ENCODE measurements at places on chromosomes 16 and 17.
A peak's percentile ranks its signal among the peaks of the same experiment; 100 is the strongest.

GRCh38 chr16:56013962-56014552 is 138.9 kb upstream of the CES5A start:
- peak; percentile 41 for DNase-seq

GRCh38 chr17:65898651-65899050 is 293.3 kb downstream of the CEP112 start:
- DNase-seq, result no peak

DNA sequence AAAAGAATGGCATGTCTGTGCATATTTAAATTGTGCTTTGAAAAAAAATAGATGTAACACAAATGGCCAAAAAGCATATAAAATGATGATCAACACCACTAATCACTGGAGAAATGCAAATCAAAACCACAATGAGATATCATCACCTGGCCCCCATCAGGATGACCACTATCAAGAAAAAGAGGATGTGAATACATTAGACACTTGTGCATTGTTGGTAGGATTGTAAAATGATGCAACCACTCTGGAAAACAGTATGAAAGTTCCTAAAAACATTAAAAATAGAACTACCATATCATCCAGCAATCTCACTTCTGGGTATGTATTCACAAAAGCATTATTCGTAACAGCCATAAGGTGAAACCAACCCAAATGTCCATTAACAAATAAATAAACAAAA is 91.5 kb downstream of the SPAG9 start:
- DNase-seq, result no peak

DNA sequence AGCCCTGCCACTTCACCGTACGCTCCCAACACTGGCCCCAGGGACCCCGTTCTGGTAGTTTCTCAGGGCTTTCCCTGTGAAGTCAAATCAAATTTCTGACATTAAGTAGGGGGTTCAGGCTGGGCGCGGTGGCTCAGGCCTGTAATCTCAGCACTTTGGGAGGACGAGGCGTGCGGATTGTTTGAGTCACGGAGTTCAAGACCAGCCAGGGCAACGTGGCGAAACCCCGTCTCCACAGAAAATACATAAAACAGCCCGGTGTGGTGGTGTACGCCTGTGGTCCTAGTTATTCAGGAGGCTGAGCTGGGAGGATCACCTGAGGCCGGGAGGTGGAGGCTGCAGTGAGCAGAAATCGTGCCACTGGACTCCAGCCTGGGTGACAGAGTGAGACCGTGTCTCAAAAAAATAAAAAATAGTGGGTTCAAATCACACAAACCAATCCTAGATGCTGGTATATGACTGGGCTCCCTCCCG is 632 bp downstream of the CYBC1 start:
- DNase-seq, result peak; percentile 56

- no peak for DNase-seq
These were observed 19.5 kb downstream of the MRM3 start for GRCh38 chr17:801660-802059.

DNA sequence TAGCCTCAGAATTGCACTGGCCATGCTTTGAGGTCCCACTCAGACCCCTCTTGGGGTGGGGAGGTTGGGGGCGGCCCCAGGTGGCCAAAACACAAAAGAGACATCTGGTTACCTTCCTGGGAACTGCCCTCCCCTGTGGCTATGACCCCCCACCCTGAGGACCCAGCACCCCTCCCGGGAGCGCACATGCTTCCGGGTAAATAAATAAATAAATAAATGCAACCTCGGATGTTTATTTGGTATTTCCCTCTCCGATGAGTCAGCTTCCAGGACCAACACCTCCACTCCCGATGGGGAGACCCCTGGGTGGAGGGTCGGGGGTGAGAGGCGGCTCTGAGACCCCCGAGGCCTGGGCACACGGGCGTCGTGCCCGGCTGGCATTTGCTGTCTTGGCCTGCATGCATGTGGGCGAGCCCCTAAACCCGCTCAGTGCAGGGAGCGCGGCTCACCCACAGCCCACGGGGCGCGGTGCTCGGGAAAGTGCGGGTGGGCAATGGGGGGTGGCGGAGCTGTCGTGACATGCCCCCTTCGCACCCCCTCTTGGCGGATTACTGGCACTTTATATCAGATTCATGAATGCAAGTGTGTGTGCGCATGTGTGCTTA is 84.3 kb upstream of the CREBBP start:
- DNase-seq, result no peak

DNA sequence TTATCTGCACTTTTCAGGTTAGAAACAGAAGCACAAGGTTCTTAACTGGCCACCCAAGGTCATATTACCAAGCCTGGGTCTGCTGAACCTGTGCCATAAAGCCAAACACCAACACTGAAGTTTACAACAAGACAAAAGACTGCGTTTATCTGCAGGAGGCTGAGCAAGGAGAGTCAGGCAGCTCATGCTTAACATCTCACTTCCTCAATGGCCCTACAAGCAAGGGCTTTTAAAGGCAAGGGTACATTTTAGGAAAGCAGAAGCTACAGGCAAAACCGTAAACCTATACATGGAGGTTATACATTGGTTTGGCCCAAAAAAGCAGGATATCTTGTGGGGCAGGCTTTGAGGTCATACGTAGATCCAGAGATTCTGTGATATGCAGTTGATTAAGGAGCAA is 91.2 kb downstream of the GNAO1 start:
- no peak for DNase-seq

DNA sequence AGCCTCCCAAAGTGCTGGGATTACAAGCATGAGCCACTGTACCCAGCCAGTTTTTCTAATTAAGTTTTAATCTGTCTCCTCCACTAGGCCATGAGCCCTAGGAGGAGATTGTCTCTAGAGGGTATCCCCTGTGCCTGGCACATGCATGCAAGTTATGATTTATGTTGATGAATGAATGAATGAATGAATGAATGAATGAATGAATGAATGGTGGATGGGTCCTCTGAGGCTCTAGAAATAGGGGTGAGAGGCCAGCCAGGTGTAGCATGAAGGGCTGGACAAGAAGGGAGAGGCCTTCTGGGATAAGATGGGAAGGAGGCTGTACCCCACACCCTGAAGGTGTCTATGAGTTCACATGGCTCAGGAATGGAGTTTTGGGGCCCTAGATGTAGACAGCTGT is 48.8 kb downstream of the EMP2 start:
- no peak for DNase-seq

GRCh38 chr17:43021741-43022512 is at the start of gene VAT1:
TSS of gene VAT1 (minus strand) at chr17:43022385. CDS start at chr17:43022322, 63 bp downstream.
- peak; percentile 73 for DNase-seq

GRCh38 chr17:16407911-16408588 is 7.3 kb upstream of the TRPV2 start:
- peak; percentile 52 for DNase-seq

DNA sequence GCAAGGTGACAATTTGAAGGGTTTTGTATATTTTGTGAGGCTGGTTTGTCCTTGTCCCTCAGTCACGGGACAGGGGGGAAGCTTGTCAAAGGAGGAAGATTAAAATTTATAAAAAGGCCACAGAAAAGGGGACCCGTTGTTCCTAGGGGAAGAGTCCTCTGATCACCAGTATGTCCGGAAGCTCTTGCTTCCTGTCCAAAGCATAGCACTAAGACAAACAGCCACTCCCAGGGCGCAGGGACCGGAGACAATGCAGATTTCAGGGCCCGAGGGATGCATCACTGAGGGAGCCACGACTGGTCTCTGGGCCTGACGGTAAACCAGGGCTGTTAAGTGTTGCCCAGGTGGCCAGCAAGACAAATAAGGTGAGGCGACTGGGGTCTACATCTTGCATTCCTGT is 95.2 kb downstream of the MAF start:
- no peak for DNase-seq

- DNase-seq, result no peak
These were observed 15.7 kb downstream of the CDRT4 start for GRCh38 chr17:15451680-15452079.

GRCh38 chr16:74218871-74219270 is 77.7 kb upstream of the PSMD7 start:
- DNase-seq, result no peak

DNA sequence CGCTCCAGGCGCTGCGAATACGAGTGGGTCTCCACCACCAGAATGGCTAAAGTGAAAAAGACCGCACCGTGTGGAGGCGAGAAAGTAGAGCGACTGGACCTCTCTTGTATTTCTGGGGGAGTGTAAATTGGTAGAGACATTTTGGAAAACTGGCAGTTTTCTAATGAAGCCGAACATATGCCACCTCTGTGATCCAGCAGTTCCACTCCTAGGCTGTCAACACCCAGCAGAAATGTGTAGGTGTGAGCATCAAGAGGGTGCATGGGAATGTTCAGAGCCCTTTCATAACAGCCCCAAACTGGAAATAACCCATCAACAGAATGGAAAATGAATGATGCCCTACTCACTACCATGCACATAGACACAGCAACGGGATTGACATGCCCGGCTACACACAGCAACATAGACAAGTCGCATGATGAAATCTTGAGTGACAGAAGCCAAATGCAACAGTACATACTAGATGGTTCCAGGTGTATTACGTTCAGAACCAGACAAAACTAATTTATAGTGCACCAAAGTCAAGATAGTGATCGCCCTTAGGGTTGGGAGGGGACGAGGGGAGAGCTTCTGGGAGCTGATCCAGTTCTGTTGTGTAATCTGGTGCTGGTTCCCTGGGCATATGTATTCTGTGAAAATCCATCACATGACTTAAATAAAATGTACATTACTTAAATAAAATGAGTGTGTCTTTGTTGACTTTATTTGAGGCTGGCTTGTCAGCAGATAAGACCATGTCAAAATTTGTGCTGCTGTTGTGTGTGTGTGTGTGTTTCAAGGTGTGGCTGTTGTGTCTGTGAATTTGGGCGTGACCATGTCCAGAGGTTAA is 877 bp upstream of the BCL7C start:
- no peak for DNase-seq

GRCh38 chr16:10517868-10518267 is 62.5 kb downstream of the EMP2 start:
- no peak for DNase-seq

DNA sequence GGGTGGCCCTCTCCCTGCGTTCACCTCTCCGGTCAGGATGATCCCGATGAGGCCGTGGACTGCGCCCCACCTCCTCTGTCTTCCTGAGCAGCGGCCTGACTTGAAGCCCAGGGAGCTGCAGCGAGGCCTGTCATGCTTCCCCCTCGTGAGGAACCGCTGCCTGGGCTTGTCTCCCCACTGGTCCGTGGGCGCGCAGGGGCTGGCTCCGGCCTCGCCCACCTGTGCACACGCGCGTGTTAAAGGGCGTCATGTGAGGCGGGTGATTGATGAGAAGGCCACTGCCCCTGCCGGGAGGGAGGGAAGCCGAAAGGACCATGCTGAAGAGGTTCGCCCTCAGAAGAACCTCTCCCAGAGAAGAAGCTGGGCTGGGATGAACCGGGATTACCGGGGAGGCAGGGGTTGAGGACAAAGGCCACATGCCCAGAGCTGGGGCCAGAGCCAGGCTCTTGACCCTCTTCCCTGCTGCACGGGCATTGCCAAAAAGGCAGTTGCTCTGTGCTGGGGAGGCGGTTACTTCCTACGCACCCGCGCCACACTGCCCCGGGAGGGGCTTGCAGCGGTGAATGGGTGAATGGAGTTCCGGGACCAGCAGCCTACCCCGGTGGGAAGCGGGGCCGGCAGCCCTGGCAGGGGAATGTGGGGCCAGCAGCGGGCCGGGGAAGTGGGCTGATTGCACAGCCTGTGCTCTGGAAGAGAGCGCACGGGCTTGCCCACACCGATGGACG is 85.9 kb upstream of the GSE1 start:
- DNase-seq, result no peak

DNA sequence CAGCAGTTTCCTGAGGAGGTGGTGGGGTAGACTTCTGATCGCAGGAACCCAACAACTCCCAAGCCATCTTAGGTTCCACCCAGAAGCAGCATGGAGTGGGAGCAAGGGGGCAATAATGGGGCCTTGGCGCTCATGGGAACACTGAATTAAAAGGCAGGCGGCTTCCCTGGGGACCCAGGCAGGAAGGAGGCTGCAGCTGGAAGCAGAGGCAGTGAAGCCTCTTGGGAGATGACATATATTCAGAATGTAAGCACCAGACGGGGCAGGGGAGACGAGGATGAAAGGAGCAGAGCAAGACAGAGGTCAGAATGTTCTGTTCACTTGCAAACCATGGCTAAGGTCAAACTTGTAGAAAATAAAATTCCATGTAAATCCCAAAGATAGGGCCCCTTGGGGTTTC is 2.9 kb downstream of the HIGD1B start:
- no peak for DNase-seq

DNA sequence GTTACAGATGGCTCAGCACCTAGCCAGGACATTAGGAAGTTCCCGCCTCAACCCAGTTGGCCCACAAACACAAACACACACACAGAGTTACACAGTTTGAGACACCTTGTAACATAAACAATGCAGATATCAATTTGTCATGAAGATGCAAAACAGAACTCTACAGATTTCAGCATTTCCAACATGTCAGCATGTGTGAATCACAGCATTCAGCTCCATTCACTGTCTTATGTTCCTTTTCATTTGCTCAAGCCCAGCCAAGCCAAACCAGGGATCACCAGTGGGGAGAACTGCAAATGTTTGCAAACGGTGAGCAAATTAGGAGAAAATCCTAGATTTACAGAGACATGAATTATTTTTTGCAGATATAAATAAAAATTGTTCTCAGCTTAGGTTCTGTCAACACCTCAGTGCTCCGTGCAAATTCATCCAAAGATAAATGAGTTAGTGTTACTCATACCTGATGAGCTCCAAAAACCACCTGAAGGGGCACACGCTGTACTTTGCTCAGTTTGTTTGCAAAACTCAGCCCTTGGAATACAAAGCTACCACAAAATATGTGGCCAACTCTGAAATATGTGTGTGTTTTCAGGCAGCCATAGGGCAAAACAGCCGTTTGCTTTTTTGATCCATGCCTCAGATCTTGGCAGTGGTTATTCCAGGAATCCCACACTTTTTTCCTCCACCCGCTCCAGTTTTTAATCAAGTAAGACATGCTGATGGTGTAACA is 16.3 kb upstream of the COX10 start:
- DNase-seq, result no peak

DNA sequence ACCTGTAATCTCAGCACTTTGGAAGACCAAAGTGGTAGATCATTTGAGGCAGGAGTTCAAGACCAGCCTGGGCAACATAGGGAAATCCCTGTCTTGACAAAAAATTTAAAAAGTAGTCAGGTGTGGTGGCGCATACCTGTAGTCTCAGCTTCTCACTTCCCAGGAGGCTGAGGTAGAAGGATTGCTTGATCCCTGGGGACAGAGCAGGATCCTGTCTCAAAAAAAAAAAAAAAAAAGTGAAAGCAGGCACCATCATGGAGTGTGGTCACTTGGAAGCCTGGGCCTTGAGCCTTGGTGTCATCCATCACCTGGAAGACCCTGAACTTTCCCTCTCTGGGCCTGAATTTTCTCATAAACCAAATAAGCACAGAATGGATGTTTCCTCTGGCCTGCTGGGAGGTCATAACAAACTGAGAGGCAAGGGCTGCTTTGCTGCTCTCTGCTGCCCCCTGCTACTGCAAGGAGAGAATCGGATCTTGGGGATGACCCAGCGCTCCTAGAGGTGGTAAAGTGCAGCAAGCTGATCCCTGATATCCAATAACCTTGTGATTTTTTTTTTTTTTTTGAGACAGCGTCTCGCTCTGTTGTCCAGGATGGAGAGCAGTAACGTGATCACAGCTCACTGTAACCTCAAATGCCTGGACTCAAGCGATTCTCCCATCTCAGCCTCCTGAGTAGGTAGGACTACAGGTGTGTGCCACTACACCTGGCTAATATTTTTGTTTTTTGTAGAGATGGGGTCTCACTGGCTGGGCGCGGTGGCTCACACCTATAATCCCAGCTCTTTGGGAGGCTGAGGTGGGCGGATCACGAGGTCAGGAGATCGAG is 75.9 kb upstream of the RNU2-1 start:
- DNase-seq, result no peak

GRCh38 chr16:53404959-53405358 is 29.3 kb upstream of the RBL2 start:
- no peak for DNase-seq

GRCh38 chr16:74865922-74866598 is 91.4 kb upstream of the FA2H start:
- DNase-seq, result no peak

All from erythroblast (primary cell).